ENCODE measurements at places on chromosomes 5 and 9.

- DNase-seq, result peak; percentile 71
Observed at GRCh38 chr9:38024036-38024681, 44.9 kb downstream of the SHB start.

DNA sequence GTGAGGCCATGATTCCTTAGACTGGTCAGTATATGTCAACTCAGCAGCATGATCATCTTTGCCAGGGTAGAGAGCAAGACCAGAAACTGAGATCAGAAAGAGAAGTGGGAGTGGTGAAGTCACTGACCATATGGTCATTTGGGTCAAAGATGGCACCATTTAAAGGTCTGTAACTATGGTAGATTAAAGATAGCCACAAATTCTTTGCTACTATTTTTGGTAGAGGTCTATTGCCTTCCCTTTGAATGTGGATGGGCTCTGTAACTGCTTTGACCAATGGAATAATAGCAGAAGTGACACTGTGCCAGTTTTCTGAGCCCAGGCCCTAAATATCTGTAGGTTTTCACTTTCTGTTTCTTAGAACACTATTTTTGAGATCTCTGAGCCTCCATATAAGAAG lies 117.6 kb downstream of the PCSK1 start:
- DNase-seq, result no peak

- no peak for DNase-seq
Observed at GRCh38 chr9:21096172-21096900, 18.6 kb upstream of the IFNB1 start.

- DNase-seq, result no peak
Observed at GRCh38 chr9:13904746-13905145, 409.2 kb downstream of the NFIB start.

DNA sequence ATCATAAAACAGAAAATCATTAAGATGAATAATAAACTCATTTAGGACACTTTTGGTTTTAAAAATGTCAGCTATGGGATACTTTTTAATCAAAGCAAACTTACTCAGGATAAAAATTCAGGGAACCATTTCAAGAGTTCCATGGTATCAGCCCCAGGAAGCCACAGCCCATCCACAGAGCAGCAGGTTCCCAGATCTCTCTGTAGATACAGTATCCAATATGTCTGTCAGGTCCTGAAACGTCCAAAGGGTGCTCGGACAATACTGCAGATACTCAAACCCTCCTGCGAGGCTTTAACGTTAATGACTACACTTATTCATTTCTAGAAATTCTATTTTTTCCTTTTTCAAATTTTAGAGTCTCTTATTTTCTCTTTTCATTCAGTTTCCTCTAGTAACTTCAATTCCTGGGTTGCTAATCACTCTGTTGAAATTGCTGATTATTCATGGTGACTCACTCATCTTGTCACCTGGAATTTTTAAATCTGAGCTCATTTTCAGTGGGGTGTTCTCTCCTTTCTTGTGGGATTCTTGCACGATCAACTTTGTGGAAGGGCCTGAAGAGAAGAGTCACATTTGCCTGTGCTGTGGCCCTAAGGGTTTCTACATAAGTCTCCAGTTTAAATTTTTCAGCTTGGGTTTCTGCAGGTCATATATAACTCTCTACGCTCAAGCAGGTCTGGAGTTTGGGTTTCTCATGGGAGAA lies 435.8 kb downstream of the CTNND2 start:
- DNase-seq, result no peak

DNA sequence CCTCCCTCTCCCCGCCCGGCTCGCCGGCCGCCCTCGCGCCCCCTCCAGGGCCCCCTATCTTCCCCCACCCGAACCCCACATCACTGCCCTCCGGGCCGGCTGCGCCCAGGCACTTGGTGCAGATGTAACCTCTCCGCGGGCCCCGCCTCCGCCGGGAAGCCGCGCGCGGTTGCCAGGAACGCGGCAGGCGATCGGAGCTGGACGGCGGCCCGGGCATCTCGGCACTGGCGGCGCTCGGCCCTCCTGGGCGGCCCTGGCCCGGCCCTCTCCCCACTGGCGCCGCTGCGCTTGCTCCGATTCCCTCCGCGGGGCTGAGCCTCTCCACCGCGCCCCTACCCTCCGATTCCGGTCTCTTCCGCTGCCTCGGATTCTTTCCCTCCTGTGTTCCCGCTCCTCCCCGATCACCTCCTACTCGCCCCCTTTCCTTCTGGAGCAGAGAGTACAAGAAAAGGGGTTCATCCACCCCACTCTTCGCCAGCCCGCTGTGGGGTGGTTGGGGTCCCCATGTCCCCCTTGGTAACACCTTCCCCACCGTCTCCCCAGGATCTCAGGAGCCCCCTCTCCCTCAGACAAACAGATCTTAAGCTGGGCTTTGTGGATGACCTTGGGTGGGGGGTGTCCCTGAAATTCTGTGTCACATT lies 70.6 kb downstream of the C9orf50 start:
- DNase-seq, result peak; percentile 94

All from left lung (tissue), 14 donors.